GM23338 (cell line): ENCODE measurements at places on chromosomes 6 and 20.

DNA sequence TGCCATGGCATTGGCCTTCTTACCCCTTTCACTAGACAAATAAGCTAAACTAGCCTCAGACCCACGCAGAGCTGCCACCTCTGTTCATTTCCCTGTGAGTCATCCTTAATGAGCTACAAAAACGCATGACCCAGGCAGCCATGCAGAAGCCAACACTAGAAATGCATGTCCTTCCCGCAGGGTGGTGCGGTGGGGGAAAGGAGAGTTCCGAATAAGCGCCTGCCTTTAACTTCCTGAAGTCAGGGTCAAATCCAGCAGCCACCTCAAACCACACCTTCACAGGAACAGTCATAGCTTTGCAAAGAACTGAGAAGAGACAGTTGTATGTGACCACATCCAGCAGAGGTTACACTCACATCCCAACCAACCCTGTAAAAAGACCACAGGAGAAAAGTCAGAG lies 40.4 kb downstream of the IRF4 start:
- no peak for DNase-seq

- peak; percentile 74 for DNase-seq
These were observed 43.9 kb upstream of the GJE1 start for GRCh38 chr6:142088858-142089216.

DNA sequence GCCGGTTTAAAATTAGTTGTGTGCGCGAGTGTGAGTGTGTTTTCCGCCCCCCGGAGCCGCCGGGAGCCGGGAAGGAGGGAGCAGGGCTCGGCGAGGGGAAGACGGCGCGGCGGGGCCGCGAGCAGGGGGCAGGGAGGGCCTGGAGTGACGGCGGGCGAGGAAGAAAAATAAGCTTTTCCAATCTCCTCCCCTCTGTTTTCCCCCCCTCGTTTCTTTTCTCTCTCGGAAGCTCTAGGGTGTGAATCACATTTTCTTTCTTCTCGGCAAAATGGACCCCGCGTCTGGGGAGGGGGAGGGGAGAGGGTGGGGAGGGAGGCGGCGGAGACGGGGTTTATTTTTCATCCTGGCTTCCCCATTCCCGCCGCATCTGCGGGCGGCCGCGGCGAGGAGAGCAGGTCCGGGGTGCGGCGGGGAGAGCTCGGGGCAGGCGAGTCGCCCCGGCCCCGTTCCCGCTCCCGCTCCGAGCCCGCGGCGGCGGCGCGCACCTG lies 881 bp downstream of the BICRAL start:
- DNase-seq = peak; percentile 77

DNA sequence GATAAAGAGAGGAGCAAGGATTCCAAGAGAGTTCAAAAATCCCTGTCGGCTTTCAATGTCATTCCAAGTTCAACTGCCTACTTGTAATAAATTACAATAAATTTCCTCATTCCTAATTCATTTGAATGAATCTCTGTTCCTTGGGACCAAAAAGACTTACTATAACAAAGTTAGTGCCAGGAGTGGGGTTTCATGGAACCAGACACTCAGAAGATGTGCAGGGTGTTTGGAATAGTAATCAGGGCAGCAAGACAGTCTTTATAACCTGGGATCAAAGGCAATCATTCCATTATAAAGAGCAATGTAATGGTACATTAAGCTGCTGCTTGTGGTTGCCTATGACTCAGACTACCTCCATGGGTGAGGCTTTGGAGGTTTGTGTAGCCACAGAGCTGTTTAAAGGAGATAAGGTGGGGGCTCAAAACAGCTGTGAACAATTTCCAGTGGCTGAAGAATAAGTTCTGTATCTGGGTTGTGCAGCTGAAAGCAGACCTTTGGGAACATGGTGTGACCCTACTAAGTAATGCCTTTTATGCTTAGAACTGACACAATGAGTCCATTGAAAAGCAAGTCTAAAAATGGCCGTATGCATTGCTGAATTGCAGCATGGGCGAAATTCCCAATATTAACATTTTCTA lies 159.9 kb downstream of the LINC00237 start:
- DNase-seq = no peak

- no peak for DNase-seq
These were observed 179.2 kb upstream of the PHACTR1 start for GRCh38 chr6:12537389-12537788.

DNA sequence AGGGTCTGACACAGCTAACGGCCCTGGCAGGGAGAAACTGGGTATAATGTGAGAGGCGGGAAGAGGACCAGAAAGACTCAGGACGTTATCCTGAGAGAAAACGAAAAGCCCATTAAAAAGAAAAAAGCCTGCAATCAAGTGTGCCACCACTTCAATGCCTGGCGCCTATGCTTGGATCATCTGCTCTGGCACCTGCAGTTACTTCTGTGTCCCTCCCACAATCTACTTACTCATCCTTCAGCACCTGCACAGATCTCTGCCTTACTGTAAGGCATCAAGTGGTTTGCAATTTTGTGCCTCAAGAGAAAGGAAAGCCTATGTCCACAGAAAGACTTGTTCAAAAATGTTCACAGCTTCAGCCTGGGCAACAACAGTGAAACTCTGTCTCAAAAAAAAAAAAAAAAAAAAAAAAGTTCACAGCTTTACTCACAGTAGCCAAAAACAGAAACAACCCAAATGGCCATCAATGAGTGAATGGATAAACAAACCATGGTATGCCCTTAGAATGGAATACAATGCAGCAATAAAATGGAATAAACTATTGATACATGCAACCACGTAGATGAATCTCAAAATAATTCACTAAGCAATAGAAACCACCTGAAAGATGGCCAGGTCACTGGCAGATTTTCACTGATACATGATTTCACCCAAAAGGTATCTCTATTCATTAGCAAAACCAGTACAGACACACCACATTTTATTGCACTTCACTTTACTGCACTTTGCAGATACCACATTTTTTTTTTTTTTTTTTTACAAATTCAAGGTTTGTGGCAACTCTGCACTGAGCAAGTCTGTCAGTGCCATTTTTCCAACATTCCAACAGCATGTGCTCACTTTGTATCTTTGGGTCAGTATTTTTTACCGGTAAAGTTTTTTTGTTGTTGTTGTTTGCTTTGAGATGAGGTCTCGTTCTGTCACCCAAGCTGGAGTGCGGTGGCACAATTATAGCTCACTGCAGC lies 48.6 kb downstream of the ABHD12 start:
- DNase-seq = peak; percentile 32

- no peak for DNase-seq
These were observed 86.2 kb upstream of the VSTM2L start for GRCh38 chr20:37816726-37817125.

DNA sequence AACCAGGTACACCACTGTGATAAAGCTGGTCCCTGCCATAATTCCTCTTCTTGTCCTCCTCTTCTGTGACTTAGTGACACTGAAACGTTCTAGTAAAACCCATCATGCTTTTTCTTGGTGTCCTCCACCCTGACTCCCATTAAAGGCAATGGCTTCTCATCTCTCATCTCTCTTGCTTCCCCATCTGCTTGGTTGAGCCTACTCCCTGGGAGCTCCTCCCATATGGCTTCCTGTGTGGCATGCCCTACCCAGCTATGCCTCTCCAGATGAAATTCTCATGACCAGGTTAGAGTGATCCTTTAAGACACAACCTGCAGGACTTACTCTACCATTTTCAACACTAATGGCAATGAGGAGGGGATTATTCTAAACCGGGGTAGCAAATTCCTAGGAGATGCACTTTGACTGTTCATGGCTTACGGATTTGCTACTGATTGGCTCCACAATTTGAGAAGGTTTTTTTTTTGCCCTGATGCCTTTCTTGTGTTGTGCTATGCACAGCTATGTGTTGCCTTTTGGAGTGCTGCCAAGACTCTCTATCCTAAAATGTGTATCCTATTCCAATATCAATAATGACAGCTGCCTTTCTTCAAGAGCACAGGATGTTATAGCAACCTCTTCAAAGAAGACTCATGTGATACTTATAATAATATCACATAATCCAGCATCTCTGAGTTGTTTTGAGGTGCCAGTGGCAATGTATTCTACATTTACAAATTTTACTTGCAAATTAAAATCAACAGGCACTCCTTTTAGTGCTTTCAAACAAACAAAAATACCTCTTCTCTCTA lies 6.1 kb downstream of the SIRPG start:
- no peak for DNase-seq

GRCh38 chr6:109052852-109053251 lies 41.8 kb downstream of the SESN1 start:
- DNase-seq = no peak

- peak; percentile 61 for DNase-seq
These were observed 44.3 kb downstream of the KHDC1L start for GRCh38 chr6:73180763-73181619.

GRCh38 chr6:4362326-4362725 lies 227.0 kb upstream of the ECI2 start:
- no peak for DNase-seq

DNA sequence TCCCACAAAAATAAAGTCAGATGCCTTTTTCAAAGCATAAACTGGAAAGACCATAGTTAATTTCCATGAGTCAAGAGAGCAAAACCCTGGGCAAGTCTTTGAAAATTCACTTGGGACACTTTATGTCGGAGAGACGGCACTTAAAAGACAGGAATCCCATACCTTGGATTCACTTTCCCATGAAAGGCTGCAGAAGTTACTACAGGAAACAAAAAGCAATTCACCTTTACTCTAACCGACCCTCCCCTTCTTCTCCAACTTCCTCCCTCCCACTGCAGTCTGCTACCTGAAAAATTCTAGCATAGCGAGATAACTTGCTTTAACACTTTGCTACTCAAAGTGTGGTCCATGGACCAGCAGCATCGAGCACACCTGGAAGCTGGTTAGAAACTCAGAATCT lies 539.1 kb upstream of the JAG1 start:
- DNase-seq = peak; percentile 19

DNA sequence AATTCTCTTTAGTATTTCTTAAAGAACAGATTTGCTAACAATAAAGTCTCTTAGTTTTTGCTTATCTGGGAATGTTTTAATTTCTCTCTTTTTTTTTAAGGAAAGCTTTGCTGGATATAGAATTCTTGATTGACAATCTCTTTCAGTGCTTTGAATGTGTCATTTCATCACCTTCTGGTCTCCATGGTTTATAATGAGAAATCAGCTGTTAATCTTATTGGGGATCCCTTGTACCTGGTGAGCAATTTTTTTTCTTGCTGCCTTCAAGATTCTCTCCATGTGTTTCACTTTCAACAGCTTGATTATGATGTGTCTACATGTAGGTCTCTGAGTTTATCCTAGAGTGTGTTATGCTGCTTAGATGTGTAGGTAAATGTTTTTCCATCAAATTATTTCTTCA lies 16.4 kb upstream of the PSMF1 start:
- DNase-seq = no peak

DNA sequence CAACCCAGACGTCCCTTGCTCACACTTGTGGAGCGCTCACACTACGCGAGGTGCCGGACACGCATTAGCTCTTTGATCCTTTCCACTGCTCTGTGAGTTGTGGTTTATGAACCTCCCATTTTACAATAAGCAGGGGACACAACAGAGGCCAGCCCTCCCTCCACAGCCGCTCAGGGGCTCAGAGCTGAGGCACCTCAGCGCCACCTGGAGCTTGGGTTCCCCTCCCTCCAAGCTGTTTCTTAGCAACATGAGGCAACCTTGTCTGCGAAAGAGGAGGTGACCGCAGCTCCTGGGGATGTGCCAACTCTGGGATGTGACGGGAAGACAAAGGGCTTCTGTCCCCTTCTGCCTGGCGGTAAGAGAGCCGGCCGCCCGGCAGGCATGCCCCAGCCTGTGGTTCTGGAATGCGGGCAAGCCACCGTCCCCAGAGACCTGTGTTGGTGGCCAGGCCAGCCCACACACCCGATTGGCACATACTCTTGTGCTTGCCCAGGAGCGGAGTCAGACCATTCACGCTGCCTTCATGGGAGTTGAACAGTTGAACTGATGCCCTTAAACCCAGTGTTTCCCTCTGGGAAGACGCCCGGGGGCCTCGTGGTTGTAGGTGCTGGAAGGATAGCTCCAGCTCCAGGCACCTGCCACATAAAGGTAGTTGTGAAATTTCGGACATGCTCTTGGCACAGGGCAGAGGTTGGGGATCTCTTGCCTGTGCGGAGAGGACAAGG lies 44.5 kb downstream of the RBM38 start:
- peak; percentile 63 for DNase-seq

GRCh38 chr20:32619586-32619985 lies 34.5 kb upstream of the NOL4L start:
- DNase-seq = no peak

DNA sequence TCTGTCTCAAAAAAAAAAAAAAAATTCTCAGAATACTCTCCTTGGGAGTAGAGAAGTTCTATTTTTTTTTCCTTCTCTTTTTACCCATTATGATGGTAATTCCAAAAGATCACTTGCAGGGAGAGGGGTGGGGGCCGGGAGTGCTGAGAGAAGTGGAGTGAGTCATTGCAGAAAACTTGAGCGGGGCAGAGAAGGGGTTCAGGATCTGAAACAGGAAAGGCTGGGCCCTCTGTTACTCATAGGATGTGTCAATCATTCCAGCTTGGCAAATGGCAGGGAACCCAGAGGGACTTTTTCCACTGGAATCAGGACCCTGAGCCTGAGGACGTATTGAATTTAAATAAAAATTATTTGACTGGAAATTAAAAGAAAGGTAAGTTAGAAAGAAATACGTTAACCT lies 111.4 kb upstream of the ARMC2 start:
- DNase-seq = peak; percentile 82

DNA sequence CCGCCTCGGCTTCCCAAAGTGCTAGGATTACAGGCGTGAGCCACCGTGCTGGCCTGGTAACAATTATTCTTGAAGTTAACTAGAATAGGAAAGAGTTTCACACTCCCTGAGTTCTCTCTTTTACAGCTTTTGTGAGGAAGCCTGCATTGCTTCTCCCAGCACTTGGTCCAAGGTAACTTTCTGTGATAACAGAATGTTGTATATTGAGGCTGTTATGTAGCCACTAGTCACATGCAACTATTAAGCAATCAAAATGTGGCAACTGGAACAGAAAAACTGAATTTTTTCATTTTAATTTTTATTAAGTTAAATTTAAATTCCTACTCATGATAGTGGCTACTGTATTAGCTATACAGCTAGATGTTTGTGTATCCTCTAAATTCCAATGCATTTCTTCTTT lies 2.5 kb downstream of the TRIM38 start:
- no peak for DNase-seq

DNA sequence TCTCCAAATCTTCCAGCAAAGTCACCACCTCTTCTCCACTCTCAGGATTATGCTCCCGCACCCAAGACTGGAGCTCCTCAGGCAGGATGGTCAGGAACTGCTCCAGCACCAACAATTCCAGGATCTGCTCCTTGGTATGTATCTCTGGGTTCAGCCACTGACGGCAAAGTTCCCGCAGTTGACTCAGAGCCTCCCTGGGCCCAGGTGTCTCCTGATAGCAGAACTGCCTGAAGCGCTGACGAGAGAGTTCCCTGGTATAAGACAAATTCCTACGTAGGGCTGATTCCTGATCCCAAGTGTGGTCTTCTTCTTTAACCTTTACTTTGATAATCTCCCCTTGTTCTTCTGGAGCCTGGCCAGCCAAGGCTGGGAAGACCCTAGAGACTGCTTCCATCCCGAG lies 60.6 kb downstream of the GPX5 start:
- DNase-seq = peak; percentile 47

DNA sequence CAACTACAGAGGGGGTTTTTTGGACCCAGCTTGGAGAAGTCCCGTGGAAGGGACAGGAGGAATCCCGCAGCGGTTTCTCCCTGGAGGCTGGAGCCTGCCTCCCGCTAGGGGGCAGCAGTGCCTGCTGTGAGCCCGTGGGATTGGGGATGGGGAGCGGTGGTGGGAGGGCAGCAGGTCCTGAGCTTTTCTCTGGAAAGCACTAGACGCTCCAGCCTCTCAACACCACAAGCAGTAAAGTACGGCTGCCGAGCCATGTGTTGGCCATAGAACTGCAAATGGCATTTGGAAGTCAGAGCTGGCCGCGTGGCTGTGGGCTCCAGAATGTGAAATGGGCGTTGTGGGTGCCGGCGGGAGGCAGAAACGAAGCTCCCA lies 47.8 kb downstream of the GMPR start:
- DNase-seq = peak; percentile 90
